C1 segment of cervical spinal cord (tissue), 14 donors: ENCODE measurements at places on chromosomes 4 and X.

GRCh38 chrX:40938423-40938822, 146.8 kb upstream of the USP9X start:
- no peak for DNase-seq

DNA sequence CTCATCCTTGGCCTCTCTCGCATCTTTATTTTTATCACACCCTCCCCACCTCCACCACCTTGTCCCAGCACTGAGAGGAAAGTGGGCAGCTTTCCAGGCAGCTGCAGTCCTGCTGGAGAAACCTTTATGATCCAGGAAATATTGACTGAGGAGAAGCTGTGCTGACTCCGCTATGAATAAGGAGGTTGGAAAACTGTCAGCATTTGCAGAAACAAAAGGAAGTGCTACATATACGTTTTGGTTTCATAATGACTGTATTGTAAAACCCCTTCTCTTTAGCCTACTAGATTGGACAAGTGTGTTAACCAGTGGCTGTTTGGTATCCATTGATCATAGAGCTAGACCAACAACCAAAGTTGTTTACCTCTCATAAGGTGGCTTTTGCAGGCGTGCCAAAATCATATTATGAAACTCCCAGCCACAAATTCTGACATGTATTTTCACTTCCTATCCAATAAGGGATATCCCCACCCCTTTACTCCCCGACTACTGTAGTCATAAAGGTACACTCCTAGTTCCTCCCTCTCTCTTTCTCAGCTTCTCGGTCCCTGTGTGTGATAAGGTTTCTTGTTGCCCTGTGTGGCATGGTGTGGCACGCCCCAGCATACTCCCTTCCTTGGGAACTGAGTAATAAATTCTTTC, 88.4 kb downstream of the GPR143 start:
- DNase-seq = no peak

DNA sequence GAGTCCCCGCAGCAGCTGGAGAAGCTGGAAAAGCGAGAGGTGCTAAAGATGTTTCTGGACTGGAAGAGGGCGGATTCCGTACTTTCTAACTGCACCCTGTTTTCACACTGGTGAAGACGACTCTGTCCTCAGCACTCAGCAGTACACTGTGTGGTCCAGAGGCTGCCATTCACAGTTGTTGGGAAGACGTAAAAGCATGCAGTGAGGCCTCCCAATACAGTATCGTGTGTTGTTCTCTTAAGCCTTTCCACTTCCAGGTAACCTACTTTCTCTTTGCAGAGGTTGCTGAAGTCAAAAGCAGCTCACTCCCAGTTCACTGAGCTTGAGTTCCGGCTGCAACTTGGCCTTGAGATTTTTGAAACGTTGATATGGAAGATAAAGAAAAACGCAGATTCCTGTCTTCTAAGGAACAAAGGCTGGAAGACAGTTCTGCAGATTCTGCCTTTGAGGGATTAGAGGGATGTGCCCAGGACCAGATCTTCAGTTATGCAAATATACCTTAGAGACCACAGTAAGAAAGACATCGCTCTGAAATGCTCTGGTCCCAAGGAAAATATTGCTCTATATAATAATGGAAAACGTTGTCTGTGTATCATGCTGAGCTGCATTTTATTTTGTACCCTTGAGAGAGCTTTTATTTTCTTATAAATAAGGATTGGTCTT, 540.9 kb downstream of the TRIML1 start:
- DNase-seq = no peak

GRCh38 chrX:13483773-13484172, 85.6 kb upstream of the EGFL6 start:
- DNase-seq = no peak

DNA sequence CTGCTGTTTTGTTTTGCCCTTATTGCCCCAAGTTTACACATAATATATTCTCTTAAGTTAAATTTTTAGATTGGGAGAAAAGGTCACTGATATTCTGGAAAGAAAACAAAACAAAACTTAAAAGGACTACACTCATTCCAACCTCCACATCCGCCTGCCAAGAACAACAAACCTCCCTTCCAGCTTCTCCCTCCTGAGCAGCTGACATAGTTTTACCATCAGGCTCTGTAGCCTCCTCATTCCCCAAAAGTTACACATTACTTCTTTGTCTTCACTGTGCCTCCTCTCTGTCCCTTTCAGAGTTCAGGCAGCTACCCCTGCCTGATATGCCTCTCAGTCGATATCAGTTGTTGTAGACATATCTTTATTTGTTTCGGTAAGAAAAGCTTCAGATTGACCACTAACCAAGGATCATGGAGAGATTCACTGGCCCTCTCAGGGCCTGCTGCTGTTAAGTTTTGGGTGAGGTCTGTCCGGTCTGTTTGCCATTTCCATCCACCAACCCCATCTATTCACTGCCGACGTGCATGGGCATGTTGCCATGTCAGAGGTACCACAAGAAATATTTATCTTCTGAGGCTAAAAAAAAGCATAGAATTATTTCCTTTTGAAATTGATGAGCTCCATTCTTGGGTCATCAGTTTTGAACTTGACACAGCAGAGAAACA, 164.1 kb downstream of the GASK1B start:
- DNase-seq = no peak

GRCh38 chr4:19300213-19300612, 951.5 kb upstream of the SLIT2 start:
- DNase-seq = no peak

DNA sequence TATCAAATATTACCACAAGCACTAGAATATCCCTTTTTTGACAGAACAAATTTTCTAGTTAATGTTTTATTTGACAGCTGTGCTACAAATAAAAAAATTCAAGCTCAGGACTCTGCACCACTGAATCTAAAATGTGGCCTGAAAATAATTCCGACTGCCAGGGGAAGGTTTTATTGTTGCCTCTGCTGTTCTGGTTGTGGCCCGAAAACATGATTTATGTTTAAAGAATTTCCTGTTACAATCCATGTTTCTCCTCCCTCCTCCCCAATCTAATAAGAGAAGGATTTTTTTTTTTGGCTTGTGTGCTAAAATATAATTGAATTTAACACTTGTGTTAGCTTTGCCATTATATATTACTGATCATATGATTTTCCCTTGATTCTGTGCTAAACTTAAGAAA, 227.8 kb downstream of the DCLK2 start:
- DNase-seq = no peak
